ENCODE measurements at places on chromosomes 4 and X.

GRCh38 chr4:121822796-121823504 lies 733 bp downstream of the CCNA2 start:
- peak; percentile 69 for DNase-seq

DNA sequence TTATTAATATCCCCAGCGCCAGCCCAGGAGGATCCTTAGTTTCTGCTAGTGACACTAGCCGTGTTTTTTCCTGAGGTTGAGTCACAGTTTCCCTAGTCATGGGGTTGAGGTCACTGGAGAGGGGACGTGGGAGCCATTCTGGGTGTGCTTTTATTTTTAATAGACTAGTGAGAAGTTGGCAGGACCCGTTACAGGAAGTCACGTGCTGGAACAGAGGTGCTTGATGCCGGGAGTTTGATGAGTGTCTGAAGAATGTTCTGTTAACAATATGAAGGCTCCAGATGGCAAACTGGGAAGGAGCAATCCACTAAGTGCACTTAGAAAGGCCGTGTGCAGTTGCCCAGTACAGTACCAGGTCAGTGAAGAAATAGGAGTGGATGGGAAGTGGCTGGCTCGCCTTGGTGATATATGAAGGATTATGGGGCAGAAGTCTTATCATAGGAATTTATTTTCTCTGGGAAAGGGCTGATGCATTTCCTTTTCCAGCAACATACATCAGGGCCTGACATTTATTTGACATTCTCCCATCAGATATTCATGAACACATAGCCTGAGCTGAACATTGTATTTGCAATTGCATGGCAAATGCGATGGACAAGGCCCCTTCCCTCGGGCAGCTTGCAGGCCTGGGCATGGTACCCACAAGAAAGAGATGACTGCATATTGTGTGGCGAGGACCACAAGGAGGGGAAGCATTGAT lies 291.8 kb downstream of the FBXW7 start:
- no peak for DNase-seq

- no peak for DNase-seq
Observed at GRCh38 chr4:74536557-74536956, 91.6 kb downstream of the AREG start.

GRCh38 chr4:3813151-3814052 lies 47.2 kb downstream of the ADRA2C start:
- no peak for DNase-seq

- no peak for DNase-seq
Observed at GRCh38 chrX:119512146-119512800, 44.0 kb downstream of the SLC25A5 start.

DNA sequence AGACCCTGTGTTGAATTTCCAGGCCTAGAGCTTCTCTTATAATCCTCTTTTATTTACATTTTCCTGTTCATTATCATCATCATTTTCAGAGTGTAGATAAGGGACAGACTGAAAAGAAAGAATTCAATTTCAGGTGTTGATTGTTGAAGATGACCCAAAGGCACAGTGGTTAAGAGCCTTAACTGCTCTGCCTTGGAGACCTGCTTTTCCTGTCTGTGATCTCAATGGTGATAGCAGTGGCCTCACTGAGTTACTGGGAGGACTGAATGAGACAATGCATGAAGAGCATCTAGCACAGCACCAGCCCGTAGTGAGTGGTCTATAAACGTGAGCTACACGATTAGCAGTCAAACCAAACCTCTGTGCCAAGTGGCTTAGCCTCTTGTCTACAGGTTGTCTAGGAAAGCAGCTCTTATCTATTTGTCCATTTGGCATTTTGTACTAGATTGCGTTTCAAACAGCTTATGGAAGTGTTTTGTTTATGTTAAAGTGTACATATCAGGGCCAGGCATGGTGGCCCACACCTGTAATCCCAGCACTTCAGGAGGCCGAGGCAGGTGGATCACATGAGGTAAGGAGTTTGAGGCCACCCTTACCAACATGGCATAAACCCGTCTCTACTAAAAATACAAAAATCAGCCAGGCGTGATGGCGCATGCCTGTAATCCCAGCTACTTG lies 41.5 kb downstream of the SETD7 start:
- DNase-seq: no peak

- no peak for DNase-seq
Observed at GRCh38 chr4:7756561-7757355, 182.9 kb downstream of the AFAP1 start.

DNA sequence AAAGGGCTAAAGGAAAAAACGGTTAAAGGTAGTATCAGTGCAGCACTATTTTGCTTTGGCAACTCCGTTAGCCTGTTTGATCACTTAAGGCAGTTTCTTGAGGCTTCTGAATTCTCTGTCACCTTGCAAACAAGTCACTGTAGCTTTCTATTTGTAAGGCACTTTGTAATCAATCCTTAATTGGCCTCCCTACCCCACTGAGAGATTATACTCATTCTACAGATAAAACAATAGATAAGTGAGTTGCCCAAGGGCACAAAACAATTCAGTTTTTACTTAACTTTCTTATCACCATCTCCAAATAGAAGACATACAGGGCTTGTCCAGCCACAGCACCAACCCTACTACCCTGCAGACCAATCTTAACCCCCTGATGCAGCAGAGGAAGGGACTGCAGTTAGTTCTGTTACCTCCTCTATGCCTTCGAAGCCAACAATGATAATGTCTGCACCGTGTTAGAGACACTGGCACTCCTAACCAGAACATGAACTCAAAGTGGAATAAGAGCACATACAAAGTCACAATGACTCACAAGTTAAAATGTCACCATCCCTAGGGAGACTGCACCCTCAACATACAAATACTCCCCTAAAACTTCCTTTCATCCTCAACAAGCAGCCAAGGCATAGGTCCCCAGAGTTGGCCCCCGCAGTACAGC lies 1.7 kb downstream of the TMEM185A start:
- no peak for DNase-seq

DNA sequence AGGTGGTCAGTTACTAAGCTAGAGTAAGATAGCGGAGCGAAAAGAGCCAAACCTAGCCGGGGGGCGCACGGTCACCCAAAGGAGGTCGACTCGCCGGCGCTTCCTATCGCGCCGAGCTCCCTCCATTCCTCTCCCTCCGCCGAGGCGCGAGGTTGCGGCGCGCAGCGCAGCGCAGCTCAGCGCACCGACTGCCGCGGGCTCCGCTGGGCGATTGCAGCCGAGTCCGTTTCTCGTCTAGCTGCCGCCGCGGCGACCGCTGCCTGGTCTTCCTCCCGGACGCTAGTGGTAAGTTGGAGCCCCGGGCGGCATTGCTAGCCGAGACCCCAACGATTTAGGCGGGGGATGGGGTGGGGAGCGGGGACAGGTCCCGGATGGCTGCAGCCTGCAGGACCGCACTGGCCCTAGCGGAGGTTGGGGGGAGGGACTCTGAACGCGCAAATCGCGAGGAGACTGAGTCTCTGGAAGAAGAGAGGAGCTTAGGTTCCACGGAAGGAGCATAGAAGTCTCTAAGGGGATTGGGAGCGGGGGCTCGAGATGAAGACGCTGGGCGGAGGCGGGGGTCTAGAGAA lies 573 bp downstream of the HTR2C start:
- DNase-seq: no peak

- no peak for DNase-seq
Observed at GRCh38 chr4:33722254-33722653, 2522.1 kb downstream of the ARAP2 start.

- DNase-seq: no peak
Observed at GRCh38 chrX:105150036-105150435, 70.5 kb downstream of the TEX13A start.

DNA sequence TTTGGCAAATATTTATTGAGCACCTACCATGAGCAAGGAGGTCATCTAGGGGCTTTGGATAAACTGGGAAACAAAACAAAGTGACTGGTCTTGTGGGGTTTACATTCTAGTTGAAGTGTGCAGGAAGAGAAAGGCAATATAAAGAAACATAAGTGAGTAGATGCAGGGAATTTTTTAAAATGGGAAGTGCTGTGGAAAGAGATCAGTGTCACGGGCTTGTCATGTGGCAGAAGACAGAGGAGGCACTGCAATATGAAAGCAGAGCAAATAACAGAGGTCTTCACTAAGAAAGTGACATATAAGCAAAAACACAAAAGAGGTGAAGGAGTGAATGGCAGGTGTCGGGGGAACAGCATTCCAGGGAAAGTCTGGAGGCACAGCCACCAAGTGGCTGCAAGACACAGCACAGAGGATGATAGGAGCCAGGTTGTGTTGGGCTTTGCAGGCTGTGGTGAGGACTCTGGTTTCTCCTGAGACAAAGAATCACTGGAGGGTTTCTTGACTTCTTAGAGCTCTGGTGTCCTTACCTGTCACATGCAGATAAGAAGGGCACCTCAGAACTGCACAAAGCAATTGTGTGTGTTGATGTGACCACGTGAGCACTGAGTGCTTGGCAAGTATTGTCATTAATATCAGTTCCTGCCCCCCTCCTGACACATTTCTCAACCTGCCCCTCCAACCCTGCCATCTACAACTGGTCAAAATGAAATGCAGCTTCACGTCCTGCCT lies 143.5 kb downstream of the TSPAN5 start:
- DNase-seq: no peak

DNA sequence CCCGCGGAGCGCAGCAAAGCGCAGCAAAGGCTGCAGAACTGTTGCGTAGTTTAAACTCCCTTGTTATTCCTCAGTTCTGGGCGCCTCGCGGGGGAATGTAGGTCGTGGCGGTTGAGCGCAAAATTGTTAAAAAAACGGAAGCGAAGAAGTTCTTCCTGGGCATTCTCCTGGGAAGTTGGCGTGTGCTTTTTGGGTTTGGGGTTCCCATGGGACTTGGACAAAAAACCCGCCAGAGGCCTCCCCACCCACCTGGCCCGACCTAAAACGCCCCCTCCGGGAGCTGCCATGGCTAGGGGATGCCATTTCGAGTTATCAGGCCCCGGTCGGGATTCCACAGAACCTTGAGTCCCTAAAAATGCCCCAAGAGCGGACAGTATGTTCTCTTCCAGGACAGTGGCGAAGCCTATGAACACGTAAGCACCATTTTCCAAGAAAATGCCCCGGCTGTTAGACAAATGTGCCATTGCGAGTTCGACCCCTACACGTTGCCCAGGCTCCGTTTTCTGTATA lies 8.9 kb downstream of the ZIC3 start:
- no peak for DNase-seq

- DNase-seq: no peak
Observed at GRCh38 chr4:140851032-140851636, 94.9 kb upstream of the TBC1D9 start.

GRCh38 chr4:182140547-182140946 lies 102.7 kb upstream of the TENM3 start:
- DNase-seq: no peak

DNA sequence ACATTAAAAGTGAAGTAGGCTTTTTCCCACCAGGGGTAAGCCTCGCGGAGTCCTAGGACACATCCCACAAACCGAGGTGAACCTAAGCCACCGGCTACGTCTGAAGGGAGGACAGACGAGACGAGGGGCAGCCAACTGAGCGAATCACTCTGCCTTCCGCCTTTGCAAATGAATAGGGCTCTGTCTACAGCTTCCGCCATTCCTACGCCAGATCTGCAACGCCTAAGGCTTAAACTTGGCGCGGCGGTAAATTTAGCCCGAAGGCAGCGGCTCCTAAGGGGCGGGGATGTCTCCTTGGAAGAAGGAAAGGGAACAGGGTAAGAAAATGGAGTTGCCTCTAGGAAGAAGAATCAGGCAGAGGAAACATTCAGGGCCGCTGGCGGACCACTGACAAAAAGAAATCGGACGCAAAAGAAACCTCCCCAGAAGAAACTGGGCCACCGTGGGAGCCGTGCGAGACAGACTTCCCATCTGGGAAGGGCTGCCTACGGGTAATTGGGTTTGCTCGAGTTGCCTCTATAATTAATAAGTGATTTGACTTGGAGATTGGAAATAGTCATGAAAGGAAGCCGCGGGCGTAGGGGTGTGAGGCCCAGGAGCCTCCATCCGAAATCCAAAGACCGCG lies 90.5 kb downstream of the BCOR start:
- no peak for DNase-seq
